Stimulated activated CD4-positive, alpha-beta T cell treated with anti-CD3 and anti-CD28 coated beads, Interleukin-1b, Interleukin-23, amount 100 ng/mL, for 1 hour (primary cell): ENCODE measurements at places on chromosomes 16 and 17.

DNA sequence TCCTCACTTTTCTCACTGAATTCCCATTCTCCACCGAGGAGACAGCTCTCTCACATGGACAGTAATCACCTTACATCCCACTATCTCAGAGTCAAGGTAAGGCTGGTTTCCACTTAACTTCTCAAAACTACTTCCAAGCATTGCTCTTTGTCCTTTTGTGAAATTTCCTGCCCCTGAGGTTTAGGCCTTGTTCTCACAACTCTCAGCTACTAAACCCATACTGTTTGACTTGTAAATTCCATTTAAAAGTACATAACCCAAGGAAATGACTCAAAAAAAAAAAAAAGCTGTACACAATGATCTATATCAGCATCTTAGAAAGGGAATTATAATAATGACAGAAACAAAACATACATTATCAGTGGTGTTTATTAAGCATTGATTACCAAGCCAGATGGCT lies 8.8 kb downstream of the CDC27 start:
- DNase-seq: no peak

GRCh38 chr16:62638324-62638911 lies 602.2 kb upstream of the CDH8 start:
- DNase-seq: no peak

- DNase-seq: no peak
These were observed 197.4 kb upstream of the CACNG5 start for GRCh38 chr17:66637491-66637890.

DNA sequence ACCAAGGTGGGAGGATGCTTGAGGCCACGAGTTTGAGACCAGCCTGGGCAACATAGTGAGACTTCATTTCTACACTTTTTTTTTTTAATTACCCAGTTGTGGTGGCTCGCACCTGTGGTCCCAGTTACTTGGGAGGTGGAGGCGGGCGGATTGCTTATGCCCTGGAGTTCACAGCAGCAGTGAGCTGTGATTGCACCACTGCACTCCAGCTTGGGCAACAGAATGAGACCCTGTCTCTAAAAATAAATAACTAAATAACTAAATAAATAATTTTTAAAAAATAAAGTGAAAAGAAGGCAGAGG lies 9.3 kb downstream of the DNAI2 start:
- no peak for DNase-seq

DNA sequence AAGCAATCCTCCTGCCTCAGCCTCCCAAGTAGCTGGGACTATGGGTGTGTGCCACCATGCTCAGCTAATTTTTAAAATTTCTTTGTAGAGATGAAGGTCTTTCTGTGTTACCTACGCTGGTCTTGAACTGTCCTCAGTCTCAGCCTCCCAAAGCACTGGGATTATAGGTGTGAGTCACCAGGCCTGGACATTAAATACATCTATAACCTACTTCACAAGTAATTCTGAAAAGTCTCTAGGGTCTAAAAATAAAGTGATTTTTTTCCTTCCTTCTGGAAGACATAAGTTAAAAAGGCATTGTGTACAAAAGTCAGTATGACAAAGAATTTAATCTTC lies 118.3 kb downstream of the PARN start:
- DNase-seq: no peak

DNA sequence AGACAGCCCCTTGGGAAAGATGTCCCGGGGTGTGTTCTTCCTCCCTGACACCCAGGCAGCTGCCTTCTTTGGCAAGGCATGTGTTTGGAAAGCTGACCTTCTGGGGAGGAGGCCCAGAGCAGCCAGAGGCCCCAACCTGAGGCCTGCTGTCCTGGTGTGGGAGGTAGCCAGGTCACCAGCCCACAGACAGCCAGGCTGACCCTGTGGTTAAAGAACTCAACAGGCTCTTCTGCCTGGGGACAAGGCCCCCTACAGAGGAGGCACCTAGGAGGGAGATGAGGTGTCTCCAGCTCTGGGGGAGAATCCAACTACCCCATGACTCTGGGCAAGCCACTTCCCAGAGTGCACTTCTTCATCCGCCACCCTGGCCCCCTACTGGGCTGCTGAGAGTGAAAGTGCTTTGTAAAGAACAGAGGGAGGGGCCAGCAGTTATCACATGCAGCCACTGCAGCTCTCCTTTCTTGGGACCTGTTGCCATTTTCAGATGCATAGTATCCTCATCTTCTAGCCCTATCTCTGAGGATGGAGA lies 13.1 kb upstream of the SREBF1 start:
- DNase-seq: no peak

DNA sequence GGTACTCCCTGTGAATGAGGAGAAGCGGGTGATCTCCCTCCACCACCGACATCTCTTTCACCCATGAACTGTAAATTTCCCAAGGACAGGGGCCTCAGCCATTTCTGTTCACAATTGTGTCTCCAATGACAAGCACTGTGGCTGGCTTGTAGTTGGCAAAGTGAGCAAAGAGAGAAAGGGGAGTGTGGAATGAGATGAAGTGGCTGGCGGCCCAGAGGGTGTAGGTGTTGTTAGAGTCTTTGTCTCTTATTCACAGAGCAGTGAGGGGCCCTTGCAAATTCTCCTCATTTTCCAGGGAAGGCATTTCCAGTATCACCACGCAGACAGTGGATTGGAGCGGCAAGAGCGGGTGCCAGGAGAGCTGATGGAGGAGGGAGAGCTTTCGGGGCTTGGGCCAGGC lies 411.7 kb upstream of the EEF2KMT start:
- DNase-seq: no peak

DNA sequence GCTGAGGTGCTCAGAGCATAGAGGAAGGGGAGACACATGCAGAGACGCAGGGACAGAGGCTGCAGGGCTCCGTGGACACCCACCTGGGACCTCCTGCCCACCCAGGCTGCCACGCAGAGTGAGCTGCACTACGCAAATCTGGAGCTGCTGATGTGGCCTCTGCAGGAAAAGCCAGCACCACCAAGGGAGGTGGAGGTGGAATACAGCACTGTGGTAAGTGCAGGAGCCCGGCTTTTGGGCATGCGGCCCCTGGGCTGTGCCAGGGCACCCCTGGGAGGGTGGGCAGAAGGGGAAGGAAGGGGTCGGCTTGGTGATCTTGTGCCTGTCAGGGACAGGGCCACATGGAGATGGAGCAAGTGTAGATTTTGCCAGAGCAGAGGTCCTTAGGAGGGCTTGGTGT lies 15.2 kb downstream of the CD300A start:
- DNase-seq: no peak

GRCh38 chr17:53548252-53548651 lies 274.5 kb upstream of the KIF2B start:
- no peak for DNase-seq

GRCh38 chr17:18877104-18877645 lies 19.2 kb downstream of the PRPSAP2 start:
- no peak for DNase-seq

DNA sequence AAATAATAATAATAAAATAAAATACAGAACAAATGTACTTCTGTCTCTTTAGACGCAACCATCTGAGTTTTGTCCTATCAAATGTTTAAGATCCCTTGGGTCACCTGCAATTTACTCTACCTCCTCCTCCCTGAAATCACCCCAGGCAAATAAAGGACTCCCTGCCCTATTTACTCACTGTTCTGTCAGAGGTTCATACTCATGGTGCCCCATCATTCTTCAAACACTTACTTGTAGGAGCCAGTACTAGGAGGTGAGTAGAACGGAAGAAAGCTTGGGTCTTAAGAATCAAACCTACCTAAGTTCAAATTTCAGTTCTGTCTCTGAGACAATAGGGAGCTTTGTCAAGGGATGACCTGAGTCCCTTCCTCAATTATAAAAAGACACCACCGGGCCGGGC lies 3.8 kb downstream of the TBC1D10B start:
- DNase-seq: no peak

- DNase-seq: no peak
These were observed 2.2 kb upstream of the MNT start for GRCh38 chr17:2403044-2403443.

DNA sequence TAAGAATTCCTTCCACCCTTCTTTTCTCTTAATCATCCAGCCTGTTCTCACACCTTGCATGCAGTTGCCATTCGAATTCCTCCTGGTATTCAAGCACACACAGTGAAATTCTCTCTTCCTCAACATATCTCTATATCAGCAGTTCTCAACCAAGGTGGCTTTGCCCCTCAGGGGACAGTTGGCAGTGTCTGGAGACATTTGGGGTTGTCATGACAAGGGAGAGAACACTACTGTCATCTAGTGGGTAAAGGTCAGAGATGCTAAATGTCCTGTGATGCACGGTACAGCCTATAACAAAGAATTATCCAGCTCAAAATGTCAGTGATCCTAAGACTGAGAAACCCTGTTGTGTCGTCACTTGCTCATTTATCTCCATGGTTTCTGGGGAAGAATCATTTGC lies 94.8 kb upstream of the CPHXL start:
- no peak for DNase-seq

- DNase-seq: no peak
These were observed 11.9 kb upstream of the ZNHIT3 start for GRCh38 chr17:36474571-36474970.

DNA sequence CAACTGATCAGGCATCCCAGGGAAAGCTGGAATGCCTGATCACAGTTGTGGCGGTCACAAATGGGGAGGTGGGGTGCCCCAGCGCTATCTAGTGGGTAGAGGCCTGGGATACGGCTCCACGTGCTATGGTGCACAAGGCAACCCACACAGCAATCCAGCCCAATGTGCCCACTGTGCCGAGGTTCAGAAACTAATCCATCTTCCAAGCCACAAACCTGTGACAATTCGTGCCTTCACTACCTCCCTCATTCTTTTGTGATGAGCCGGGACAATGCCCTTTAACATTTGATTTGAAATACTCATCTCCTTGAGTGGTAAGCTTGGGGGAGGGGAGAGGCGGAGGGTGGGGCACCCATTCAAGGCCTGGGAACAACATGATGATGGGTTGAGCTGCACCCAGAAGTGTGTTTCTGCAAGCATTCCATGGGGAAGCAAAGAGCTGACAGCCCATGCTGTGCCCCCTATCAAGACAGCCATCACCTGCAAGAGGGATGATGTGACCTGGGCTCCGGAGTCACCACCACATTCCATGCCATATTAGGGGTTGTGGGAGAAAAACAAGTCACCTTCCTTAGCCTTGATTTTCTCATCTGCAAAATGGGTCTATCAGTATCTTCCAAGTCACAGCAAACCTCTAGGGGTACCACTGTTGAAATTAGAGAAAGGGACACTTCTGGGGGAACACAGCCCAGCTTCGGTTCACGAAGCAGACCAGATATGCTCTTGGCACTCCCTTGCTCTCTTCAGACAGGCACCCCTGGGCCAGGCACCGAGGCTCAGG lies 3.7 kb downstream of the ELOB start:
- DNase-seq: no peak

DNA sequence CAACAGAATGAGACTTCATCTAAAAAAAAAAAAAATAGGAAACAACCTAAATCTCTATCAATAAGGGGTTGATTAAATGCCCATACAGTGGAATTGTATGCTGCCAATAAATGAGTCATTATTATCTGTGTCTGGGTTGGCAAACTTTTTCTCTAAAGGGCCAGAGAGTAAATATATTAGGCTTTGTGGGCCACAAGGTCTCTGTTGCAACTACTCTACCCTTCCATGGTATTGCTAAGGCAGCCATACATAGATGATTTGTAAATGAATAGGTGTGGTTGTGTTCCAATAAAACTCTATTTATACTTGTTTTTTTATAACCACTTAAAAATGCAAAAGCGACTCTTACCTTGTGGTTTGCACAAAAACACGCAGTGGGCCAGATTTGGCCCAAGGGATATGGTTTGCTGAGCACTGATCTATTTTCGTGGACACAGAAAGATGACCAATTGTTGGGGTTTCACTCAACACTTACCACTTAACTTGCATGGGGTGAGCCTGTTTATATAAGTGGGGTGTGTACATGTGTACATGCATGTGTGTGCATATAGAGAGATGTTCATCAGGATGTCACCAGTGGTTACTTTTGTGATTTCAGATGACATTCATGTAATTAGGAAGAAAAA lies 12.4 kb upstream of the IL4R start:
- no peak for DNase-seq

GRCh38 chr17:1755252-1755826 lies 6.5 kb upstream of the SERPINF1 start:
- DNase-seq: no peak

DNA sequence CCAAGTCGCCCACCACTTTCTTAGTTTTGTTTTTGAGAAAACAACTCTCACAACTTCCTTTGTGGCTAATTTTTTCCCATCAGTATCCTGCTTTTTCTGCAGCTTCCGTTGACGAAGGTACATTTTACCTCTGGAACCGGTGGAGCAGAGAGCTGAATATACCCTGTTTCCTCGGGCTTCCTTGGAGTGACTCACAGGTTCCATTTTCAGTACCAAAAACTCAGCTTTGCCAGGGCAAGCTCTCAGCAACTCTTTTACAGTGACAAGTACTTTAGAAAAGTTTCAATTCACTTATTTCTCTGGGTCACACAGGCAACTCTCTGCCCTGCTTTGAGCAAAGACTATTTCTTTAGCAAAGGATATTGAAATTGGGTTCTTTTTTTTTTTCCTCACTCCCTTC lies 318.9 kb downstream of the SNX29 start:
- DNase-seq: no peak

DNA sequence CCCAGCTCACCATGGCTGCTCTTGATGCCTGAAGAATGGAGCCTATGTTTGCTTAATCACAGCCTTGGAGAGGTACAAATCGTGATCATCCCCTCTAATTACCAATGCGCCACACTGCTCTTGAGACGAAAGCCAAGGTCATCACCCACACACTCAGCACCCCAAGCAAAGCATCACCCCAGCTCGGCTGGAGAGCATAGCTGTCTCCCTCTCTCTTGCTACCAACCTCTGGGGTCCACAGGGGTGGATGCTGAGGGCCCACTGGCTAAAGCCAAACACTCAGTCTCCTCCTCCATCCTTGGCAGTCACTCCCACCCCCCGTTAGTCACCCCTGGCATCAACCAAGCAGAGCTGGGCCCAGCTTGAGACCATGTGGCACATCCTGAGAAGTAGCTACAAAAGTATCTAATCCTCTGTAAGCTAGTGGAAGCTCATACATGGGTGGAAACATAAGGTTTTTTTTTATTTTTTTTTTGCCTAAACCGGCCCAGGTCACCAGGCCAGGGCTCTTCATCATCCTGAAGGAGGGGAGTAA lies 44.8 kb downstream of the PIMREG start:
- DNase-seq: no peak

GRCh38 chr17:77419547-77420094 lies 278.9 kb downstream of the SEC14L1 start:
- no peak for DNase-seq

GRCh38 chr16:86165479-86165878 lies 266.5 kb downstream of the IRF8 start:
- DNase-seq: no peak

- no peak for DNase-seq
These were observed 24.8 kb upstream of the MRPS23 start for GRCh38 chr17:57874434-57875289.
